Liver (tissue), 10 donors: ENCODE measurements at places on chromosomes 3 and 15. TPM values are rescaled to one million over a fixed set of nuclear protein-coding genes. Genes with fewer than 3 reads are reported as not detected.

The ITPR1 gene
- total RNA-seq, result 11.5 TPM

The POPDC2 gene
- total RNA-seq, result 0.37 TPM

The KCNH8 gene
- total RNA-seq, result 0.08 TPM

The GPR171 gene
- total RNA-seq, result 0.33 TPM

The CTXND1 gene
- total RNA-seq, result 4.1 TPM

The PLD1 gene
- total RNA-seq, result 26.7 TPM

The PTX3 gene
- total RNA-seq, result 0.28 TPM

The IP6K2 gene
- total RNA-seq, result 23.3 TPM

The ZNF860 gene
- 0.17 TPM for total RNA-seq

The MKRN2OS gene
- total RNA-seq, result 0.42 TPM

The NAALADL2 gene
- total RNA-seq, result 4.6 TPM

The MESP2 gene
- total RNA-seq, result not detected

The VPS39 gene
- total RNA-seq, result 41.2 TPM

The A4GNT gene
- 0.42 TPM for total RNA-seq

The IQCF5 gene
- total RNA-seq, result not detected

The POTEB gene
- not detected for total RNA-seq
